Activated gamma-delta T cell treated with Interleukin-2 at 50 U/mL for 16 hours (primary cell): ENCODE measurements at places on chromosomes 16 and 17.

GRCh38 chr17:65455154-65455971 lies 106.1 kb downstream of the AXIN2 start:
- DNase-seq = no peak

DNA sequence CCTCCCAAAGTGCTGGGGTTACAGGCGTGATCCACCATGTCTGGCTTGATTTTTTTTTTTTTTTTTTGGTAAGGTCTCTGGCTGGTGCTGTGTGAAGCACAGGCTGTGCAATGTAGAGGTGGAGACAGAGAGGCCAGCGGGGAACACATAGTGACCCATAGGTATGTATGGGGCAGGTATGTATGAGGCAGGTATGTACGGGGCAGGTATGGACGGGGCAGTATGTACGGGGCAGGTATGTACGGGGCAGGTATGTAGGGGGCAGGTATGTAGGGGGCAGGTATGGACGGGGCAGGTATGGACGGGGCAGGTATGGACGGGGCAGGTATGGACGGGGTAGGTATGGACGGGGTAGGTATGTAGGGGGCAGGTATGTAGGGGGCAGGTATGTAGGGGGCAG lies 5.0 kb downstream of the RPL3L start:
- no peak for DNase-seq

DNA sequence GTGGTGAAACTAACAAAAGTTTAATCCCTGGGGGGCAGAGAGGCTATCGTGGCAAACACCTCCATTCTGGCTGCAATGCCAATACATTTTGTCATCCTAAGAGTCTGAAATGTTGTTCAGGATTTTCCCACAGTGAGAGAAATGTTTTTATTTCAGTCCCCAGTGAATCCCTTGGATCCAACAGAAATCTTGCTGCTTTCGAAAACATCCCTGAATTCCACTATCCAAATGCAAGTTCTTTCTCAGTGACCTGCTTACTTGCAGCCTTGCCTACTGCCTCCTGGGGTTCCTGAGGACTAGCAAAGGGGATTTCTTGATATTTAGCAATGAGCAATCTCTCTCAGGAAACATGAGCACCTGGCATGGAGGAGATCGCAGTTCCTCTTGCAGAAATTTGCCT lies 202.1 kb upstream of the IRX3 start:
- no peak for DNase-seq

- DNase-seq = no peak
Observed at GRCh38 chr16:89656435-89657121, 930 bp downstream of the CHMP1A start.

- peak; percentile 21 for DNase-seq
Observed at GRCh38 chr17:35804658-35805192, 4.6 kb upstream of the TAF15 start.

GRCh38 chr17:18076936-18077335 lies 10.8 kb upstream of the DRG2 start:
- DNase-seq = no peak

DNA sequence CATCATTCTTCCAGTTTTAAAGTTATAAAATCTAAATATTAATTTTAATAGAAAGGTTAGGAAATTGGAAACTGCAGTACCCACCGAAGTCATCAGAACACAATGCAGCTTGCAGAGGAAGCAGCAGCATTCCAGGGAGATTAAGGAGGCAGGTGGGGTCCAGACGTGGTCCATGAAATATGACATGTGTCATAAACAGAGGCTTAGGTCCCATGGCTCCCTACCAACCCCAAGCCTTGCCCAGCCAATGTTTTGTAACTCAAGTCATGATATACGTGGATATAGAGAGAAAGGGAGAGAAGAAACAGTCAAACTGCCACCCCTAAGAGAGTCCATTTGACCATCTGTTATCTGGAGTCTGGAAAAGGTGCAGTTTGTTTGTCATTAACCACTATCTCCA lies 670.0 kb downstream of the TOX3 start:
- DNase-seq = no peak

DNA sequence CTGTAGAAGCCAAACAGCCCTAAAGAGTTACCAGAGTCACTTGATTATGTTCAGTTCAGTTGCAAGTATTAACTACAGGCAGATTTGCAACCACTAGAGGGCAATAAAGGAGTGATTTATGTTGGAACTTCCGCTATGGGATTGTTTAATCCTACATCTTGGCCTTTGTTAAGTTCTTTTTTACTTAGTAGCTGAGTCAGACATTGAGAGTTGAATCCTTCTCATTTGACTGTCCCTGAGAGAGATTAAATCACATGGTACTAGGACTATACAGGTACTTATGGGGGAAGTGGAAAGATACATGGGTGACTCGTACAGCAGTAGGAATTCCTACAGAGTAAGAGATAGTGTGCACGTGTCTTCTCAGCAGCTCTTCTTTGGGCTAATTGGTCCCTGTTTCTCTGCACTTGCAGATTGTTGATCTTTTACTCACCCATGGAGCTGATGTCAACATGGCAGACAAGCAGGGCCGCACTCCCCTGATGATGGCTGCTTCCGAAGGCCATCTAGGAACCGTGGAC lies 40.3 kb downstream of the CYB561 start:
- no peak for DNase-seq

- no peak for DNase-seq
Observed at GRCh38 chr16:84609563-84610177, 8.2 kb downstream of the COTL1 start.

DNA sequence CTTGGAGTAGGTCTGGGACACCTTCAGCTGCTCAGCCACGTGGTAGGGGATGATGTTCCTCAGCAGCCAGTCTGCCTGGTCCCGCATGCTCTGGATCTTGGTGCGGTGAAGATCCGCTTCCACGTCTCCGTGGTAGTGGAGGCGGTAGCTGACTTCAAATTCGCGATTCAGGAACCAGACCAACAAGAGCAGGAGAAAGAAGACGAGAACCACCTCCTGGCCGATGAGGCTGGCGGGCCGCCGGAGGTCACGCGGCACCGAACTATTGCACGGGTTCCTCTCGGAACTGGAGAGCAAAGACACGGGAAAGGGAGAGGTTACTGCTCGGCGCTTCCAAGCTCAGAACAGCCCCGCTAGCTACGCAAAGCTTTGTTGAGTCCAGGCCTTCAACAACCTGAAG lies 86.2 kb upstream of the CREBBP start:
- no peak for DNase-seq

- DNase-seq = no peak
Observed at GRCh38 chr16:3121851-3122467, 9.6 kb downstream of the ZNF205 start.

DNA sequence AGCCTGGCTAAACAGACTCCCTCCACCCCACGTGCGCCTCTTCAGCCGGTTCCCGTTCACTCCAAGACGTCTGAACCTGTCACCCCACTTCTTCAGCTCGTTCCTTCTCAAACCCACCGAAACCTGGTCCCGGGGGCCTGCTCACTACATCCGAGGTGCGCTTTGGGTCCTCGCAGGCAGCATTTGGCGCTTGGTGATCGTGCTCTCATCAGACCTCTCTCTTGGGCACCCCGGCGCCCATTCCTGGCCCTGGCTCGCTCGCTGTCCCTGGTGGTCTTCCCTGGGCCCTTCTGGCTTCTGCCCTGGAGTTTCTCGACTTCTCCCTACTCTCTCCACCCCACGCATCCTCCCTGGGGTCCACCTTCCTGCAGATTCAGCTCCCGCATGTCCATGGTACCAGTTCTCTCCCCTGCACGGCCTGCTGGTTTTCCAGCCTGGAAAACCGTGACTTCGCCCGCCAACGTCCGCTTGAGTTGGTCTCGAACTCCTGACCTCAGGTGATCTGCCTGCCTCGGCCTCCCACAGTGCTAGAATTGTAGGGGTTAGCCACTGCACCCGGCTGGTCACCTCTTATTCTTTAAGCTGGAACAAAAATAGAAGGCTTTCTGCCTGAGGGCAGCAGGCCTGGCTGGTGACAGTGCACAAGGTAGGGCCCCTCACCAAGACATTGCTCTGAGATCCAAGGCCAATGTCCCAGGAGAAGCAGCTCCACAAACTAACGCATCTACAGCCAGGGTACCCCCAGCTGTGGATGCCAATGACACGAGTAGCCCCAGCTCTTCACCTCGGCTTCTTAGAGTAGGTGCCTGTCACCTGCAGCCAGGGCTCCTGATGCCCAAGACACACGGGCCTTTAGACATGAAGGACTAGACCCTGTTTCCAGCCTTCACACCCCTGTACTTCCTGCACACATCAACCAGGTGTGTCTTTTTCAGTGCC lies 1.1 kb upstream of the MEAK7 start:
- DNase-seq = no peak

DNA sequence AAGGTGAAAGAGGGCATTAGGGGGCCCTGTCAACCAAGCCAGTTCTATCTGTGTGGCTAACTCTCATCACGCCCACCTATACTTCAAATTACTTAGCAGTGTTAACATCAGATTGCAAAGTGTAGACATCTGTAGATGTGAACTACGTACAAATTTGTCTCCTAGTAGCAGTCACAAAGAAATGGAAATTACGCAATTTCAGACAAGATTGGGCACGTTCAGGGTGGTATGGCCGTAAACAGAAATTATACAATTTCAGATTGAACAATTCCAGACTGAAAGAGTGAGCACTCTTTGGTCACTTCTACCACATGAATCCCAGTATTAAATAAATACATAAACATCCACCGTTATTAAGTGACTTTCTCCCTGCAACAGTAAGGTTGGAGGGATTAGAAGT lies 592.7 kb upstream of the PSMD7 start:
- no peak for DNase-seq
